ENCODE measurements at places on chromosomes 12 and 14. TPM values are rescaled to one million over a fixed set of nuclear protein-coding genes. Genes with fewer than 3 reads are reported as not detected.

DNA sequence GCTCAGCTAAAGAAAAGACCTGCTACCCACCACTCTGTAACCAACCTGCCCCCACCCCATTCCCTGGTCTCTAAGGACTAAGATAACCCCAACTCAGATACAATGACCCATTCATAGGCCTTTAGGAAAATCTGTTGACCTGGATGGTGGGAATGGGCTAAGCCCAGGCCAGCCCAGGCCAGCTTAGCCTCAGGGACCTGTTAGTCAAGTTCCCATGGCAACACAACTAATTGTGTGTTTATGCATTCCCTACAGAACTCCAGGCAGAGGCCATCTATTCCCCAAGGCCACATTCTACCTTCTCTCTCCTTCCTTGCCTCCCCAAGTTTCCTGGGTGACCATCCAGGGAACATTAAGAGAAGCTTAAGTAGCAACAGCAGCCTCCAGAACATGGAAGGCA, 16.1 kb upstream of the KRT8 start:
- DNase-seq: no peak
- H3K4me3 ChIP-seq: no peak overlapping the region
- H3K27me3 ChIP-seq: no peaks in the 10 kb centered on the region
- H3K27ac ChIP-seq: no peak overlapping the region
- H3K36me3 ChIP-seq: no peaks in the 10 kb centered on the region

DNA sequence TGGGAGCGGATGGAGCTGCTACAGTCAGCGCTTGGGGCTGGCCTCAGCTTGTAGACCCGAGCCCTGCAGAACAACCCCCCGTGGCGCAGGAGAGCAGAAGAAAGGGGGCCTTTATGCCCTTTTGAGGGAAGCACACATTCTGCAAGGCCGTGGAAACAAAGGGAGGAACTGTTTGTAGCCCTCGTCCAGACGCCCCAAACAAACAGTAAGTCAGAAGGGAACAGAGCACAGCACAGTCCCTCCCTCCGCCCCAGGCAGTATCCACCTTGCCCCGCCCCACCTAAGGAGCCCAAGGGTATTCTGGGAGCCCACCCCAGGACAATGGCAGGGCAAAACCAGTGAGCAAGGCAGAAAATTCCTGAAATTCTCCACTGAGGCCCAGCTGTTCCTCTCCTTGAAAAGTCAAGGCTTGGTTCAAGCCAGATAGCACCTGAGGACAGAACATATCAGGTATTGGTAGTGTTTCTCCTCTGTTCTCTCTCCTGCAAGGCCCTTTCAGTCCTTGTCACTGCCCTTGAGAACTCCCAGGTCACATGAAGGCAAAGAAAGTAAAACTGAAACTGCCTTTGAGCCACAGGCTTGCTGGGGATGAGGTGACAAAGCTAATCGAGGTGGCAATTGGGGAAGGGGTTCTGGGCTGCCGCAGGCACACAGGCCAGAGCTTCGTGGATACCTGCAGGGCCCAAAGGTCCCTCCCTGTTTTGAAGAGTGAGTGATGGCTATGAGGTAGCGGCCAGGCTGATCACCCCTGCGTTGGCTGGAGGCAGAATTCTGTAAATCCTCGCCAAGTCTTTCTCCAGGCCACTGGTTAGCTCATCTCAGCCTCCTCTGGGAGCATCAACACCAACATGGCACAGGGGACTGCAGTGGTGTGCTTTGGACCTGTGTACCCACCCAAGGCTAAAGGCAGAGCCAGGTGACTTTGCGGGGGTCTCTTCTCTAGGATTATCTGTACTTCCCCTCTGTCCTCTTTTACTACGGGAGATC, 499 bp downstream of the DGLUCY start:
- peaks cover 57% of the 10 kb centered on the region for H3K4me1 ChIP-seq
- H3K27me3 ChIP-seq: no peaks in the 10 kb centered on the region
- peaks cover 7% of the 10 kb centered on the region for H3K36me3 ChIP-seq
- peak overlapping the region; percentile 98 for H3K27ac ChIP-seq
- peak; percentile 84 for DNase-seq
- H3K4me3 ChIP-seq: peak overlapping the region; percentile 88

The PGF gene
- polyA plus RNA-seq: 0.10 TPM

DNA sequence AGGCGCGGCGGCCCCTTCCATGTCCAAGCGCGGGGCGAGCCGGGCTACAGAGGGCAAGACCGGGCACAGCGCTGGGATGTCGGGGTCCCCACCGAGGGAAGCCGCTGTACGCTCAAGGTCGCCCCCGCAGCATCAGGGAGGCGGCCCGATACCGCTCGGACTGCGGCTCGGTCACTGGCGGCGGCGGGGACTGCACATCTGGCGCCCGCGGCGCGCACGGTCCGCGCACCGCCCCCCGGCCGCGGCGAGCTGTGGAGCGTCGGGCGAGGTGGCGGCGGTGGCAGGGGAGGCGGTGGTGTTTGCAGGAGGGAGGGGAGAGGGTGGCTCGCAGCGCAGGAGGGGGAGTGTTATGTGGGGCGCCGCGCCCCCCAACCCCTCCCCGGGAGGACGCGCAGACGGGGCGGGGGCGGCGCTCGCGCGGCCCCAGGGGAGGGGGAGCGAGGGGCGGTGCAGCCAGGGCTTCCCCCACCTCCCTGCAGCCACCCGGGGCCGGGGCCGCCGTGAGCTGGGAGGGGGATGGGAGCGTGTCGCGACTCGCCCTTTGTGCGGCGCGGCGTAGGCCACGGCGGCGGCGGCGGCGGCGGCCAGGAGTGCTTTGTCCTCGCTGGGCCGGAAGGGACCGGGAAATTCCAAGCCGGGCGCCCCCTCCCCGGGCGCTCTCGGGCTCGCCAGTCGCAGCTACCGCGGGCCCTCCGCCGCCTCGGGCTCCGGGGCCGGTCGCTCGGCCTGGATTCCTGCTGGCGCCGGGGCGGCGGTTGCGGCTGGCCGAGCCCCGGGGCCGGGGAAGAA, at the start of gene NUAK1:
TSS of gene NUAK1 (minus strand) at position 322 of the 789 bp plus-strand sequence. CDS start at position 21, 301 bp downstream.
- no peaks in the 10 kb centered on the region for H3K36me3 ChIP-seq
- peaks cover 68% of the 10 kb centered on the region for H3K27me3 ChIP-seq
- no peak for DNase-seq
- H3K27ac ChIP-seq: no peak within 1 kb of the TSS
- peaks cover 19% of the 10 kb centered on the region for H3K4me1 ChIP-seq

The SLC25A47 gene
- not detected for polyA plus RNA-seq

The RPGRIP1 gene
- 4.7 TPM for polyA plus RNA-seq

All from CD14-positive monocyte (primary cell).